ENCODE measurements at places on chromosomes 4 and X.

DNA sequence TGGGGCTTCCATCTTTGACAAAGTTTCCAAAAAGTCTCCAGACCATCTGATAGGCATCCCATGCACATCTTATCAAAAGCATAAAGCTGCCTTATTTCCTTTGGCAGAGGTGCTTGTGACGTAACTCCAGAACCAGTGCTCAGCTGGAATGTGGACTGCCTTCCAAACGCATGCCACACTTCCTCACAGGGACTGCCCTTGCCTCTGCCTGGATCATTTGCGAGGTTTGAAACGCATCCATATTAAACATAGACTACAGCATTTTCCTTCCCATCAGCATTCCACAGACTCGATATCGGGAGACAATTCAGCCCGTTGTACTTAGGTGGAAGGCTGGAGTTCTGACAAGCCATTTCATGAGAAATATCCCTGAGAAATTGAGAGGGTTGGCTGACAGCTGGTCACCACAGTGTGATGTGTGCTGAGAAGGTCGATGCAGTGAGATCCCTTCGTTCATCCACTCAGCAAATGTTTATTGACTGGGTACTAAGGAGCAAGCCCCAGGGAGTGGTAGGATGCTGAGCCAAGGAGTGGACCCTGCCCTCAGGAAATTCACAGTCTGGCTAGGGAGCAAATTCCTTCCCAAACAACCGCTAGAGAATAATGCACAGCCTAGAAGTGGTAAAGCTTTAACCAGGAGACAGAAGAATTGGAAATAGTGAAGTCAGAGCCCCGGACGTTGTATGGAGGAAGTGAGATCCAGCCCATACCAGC is 376.0 kb downstream of the BCOR start:
- no peak for DNase-seq

- DNase-seq, result no peak
Measured at GRCh38 chr4:183254162-183254561, 65.9 kb downstream of the CLDN22 start.

DNA sequence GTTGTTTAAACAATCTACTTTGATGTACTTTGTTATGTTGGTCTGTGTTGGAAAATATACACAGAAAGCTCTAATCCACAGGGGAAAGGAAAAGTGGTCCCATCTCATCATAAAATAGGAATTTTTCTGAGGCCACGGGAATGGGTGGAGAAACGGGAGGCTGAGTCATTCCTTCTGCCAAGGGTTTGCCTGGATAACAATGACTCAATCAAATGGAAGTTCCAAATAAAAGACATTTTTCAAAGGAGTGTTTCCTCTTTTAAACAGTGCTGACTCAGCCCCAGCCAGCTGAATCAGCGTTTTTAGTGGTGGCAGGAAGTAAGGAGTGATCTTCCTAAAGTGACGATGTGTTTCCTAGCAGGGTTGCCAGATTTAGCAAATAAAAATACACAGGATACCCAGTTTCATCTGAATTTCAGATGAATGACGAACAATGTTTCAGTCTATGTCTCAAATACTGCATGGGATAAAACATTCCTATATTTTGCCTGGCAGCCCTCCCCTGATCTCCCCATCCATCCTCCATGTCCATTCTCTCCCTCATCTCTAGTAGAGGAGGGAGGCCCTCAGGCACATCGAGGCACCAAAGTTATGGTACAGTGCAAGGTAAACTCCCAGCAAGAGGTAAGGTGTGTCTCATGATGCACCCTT is 345.4 kb upstream of the GATB start:
- no peak for DNase-seq

- peak; percentile 83 for DNase-seq
Measured at GRCh38 chrX:39855748-39856129, 242.0 kb downstream of the BCOR start.

DNA sequence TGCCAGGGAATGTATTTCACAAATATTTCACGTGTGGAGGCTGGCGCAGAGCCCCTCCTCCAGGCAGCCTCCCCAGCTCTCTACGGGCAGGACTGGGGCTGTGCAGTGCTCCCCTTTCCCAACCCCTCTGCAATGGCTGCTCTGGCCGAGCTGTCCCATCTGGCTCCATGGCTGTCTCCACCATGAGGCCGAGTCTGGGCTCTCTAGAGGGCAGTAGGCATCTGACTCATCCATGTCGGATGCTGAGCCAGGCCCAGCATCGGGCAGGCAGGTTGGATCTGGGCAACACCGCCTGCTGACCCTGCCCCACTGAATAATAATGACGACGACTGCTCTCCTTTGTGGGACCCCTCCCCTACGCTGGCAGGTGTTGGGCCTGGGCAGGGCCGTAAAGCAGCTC is 11.0 kb upstream of the SH3TC1 start:
- no peak for DNase-seq

DNA sequence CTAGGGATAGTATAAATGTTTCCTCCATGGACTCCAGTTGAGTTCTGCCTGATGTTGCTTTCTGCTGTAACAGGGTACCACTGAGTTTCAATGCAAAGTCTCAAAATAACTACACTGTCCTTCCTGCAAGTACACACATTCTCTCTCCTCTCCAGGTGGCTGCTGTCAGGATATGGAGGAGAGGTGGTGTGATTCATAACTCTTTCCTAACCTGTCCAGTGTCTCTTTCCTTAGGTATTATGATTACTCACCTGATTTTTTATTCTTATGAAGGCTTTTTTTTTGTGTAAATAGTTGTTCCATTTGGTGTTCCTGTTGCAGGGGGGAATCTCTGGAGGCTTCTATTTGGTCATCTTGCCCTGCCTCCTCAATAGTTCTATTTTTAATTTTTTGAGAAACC is 39.8 kb upstream of the POF1B start:
- DNase-seq, result no peak

GRCh38 chr4:55500072-55500471 is 46.6 kb downstream of the CLOCK start:
- no peak for DNase-seq

DNA sequence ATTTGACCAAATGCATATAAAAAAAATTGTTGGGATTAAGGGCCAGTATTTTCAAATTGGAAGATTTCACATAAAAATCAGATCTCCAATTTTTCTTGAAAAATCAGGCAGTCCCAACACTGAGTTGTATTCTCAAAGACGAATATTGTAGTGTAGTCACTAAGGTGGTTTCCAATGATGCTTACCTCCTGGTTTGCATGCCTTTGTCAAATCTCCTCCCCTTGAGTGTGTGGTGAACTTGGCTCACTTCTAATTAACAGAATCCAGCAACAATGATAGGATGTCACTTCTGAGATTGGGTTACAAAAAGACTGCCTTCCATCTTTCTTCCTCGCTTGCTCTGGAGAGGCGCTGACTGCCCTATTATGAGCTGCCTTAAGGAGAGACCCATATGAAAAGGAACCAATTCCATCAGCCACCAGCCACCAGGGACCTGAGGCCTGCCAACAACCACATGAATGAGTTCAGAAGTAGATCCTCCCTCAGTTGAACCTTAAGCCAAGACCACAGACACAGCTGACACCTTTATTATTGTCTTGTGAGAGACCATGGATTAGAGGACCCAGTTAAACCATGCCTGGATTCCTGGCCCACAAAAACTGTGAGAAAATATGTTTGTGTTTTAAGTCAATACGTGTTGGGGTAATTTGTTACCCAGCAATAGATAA is 31.2 kb upstream of the TSPAN5 start:
- no peak for DNase-seq

GRCh38 chrX:39268207-39268606 is 466.9 kb downstream of the MID1IP1 start:
- DNase-seq, result no peak

DNA sequence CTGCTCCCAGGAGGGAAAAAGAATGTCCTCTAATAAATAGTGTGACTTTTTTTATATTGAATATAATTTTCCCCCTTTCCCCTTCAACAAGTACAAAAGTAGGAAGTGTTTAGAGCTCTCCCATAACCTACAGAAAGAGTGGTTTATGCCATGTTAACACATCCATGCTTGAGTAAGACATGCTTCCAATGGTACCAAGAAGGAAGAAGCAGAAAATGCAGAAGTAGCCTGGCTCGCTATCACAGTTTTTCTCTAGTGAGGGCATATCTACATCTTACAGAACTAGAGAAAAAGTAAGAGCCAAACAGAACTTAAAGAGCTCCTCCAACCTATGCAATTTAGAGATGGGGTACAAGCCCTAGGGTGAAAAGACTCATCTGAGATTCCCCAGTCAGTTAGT is 82.5 kb downstream of the ARHGEF9 start:
- DNase-seq, result no peak

GRCh38 chrX:115147220-115147619 is 42.0 kb upstream of the RBMXL3 start:
- DNase-seq, result no peak

GRCh38 chr4:55078987-55079386 is 46.4 kb downstream of the KDR start:
- no peak for DNase-seq

- DNase-seq, result no peak
Measured at GRCh38 chr4:108427946-108428485, 192.4 kb upstream of the RPL34 start.

DNA sequence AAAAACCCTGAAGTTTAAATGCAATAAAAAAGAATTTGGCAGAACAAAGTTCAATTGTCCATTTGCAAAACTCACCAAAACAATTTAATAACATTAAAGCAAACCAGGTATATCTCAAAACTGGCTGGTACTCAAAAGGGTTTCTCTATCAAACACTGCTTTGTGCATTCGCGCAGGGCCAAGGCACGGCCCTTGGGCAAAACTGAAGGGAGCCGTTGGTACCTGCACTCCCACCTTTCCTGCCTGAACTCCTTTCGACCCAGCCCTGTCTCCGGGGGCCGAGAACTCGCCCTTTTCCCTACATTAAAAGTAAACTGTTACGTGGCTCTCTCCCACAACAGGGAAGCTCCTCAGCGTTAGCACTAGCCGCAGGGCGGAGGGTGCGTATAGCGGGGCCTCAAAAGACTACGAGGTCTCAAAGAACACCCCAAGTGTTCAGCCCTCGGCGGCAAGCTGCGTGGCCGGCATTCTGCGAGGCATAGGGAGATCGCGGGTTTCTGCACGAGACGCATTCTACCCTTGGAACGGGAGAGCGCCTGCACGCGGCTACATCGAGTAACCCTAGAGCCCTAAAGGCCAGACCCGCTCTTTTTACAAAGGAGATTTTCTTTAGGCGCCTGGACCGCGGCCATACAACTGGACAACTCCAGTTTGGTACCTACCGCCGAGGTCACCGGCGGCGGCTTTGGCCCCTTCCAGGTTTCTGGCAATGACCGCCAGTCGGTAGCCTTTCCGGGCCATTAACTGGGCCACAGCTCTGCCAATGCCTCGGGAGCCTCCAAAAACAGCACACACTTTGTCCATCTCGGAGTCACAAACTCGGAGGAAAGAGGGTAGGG is 550 bp downstream of the CBR4 start:
- peak; percentile 64 for DNase-seq

- peak; percentile 15 for DNase-seq
Measured at GRCh38 chrX:40877887-40878286, 142.5 kb upstream of the MED14 start.

DNA sequence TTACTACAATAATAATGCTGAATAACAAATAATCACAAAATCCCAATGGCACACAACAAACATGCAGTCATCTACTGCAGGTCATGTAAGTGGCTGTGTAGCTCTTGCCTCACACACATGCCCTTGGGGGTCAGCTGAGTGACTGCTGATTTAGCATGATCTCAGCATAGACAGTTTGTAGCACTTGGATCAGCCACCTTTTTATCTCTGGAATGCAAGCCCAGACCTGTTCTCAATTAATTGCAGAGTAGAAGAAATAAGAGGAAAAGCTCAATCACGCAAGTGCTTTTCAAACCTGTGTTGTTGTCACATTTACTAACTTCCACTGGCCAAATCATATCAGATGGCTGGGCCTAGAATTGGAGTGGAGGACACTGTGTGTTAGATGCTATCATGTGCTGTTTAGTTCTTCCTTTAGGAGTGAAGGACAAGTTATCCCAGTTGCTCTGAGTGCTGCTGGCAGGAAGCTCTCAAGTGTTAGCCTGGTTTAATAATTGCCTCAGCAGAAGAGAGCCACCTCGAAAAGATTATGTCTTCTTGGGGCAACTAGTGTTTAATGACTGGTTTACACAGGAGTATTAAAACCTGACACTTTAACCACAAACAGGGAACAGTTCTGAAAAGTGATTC is 128.3 kb upstream of the EPHA5 start:
- DNase-seq, result no peak

- no peak for DNase-seq
Measured at GRCh38 chrX:115650916-115651315, 89.9 kb downstream of the PLS3 start.

DNA sequence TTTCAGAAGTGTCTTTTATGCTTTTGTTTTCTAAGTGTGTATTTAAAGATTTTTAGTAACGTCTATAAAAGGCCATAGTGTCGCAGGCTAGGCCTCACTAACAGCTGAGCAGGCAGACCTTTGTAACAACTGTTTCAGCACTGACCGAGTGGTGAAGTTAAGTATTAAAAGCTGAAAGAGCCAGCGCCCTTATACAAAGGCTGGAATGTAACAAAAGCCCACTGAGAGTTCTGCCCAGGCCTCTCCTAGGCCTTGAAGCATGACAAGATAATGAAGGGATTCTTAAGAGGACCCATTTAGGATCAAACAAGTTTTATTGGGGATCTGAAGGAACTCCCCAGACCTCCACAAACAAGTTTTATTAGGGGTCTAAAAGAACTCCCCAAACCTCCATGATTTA is 722.5 kb upstream of the PRKX start:
- DNase-seq, result no peak

GRCh38 chrX:15916704-15917084 is 62.1 kb upstream of the AP1S2 start:
- no peak for DNase-seq

DNA sequence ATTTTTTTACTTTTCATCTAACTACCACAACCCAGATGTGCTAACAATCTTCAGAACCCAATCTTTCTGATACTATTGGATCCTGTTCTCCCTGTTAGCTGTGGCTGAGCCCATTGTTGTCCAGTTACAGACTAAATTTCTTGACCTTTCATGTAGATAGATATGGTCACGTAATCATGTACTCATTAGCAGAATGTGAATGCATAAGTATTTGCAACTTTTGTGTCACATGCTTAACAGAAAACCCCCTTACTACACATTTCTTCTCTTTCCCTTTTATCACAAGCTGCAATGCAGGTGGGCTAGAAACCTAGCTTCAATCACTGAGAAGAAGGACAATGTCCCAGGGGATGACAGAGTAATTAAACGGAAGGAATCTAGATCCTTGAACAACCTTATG is 13.1 kb upstream of the FAM13A start:
- DNase-seq, result no peak

DNA sequence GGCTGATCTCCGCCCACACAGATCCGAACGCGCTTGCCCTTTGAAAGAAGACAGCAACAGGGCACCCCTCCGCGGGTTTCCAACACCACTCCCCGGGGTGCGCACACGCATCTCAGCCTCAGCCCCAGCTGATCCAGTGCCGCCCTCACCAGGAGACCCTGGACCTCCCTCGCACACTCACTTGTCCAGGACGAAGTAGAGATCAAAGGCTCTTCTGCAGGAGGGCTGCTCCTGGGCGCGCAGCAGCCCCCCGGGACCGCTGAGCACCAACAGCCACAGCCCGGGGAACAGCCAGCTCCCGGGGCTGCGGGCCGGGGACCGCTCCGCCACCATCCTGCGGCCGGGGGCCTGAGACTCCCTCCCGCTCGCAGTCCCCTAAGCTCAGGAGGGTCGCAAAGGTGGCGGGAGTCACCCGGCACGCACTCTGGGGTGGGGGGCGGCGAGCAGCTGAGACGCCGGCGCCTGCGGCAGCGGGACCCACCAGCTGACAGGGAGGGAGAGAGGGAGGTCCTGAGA is 743 bp downstream of the ANTXR2 start:
- DNase-seq, result peak; percentile 41

All from thymus (tissue), 14 donors.